Activated CD8-positive, alpha-beta memory T cell treated with anti-CD3 and anti-CD28 coated beads for 1 hour (primary cell): ENCODE measurements at places on chromosomes 7 and 10.

- no peak for DNase-seq
Measured at GRCh38 chr10:30445711-30446110, 11.7 kb downstream of the MAP3K8 start.

DNA sequence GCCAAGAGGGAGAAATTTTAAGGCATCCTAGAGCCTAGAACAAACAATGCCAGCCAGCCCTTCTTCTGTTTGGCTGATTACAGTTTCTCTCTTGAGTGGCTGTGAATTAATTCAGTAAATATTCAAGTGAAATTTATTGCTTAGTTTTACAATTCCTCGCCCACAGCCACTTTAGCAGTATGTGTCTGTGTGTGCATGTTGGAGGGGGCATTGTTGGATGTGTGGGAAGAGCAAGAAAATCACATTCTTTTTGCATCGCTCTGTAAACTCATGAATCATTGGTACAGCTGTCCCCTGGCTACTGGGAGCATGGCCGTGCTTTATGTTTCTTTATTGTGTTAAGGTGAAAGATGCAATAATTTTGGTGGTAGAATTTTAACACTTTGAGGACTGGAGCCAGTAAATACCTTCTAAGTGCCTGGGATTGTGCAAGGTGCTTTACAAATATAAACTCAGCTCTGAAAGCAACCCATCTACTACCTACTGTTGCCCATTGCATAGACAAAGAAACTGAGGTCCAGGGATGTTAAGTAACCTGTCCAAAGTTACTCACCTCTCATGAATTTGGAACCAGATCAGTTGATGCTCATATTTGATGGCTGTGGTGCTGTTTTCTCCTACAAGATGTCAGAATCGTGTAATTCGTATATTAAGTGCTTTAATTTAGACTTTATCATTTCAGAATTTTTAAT, 89.9 kb upstream of the BTBD16 start:
- no peak for DNase-seq

GRCh38 chr7:35588647-35589046, 106.3 kb downstream of the HERPUD2 start:
- DNase-seq: no peak

GRCh38 chr7:72781161-72781560, 46.8 kb downstream of the TYW1B start:
- DNase-seq: no peak

GRCh38 chr10:78528749-78529204, 495.1 kb downstream of the RPS24 start:
- no peak for DNase-seq

DNA sequence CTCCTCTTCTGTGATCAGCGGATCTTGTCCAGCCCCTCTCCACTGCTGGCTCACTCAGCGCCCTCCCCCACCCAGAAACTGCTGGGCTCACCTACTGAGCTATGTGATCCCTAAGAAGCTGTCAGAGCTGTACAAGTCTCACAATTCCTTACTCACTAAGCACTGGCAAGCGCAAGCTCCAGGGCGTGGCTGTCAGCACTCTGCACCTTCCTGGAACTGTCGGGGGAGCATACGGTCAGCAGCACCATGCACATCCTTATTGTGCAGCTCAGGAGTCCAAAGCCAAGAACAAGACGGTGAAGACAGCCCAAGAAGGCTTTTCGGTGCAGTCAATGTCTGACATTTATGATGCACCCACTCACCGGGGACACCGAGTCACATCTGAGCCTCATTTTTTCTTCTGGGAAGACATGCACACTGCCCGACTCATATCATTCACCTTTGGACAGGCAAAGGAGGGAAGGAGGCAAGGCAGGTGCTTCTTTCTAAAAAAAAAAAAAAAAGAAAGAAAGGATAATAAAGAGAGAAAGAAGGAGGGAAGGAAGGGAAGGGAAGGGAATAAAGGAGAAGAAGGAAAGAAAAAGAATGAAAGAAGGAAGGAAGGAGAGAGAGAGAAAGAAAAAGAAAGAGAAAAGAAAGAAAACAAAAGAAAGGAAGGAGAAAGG, 56.3 kb downstream of the ASB13 start:
- no peak for DNase-seq

GRCh38 chr7:50462361-50462760, 12.2 kb upstream of the FIGNL1 start:
- no peak for DNase-seq

DNA sequence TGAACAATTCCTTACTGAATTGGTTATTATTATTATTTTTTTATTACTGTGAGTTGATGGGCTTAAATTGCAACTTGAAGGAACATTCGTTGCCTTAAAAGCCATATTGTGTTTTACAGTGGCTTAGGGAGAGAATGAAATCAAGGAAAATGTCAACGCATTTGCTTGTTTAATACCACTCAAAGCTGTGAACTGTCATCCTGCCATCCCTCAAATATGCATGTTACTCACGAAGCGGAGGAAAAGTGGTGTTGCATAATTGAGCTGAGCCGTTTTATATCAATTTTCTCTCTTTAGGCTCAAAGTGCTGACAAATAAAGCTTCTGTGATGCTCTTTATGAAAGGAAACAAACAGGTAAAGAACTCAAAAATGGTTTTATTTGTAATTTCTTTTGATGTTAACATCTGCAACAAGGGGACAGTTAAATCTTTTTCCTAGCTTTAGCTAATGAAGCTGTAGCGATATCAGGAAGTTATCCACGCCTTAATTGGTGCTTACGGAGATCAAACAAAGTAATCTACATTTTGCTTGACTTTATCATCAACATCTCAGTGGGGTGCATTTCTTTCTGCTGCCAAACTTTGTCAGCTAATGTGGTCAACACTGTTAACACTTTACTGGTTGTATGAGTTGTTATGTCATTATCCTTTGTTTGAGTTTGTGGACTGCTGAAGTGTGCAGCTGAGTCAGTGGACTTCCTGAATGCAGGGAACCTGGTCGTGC, 33.1 kb downstream of the GLRX3 start:
- no peak for DNase-seq

DNA sequence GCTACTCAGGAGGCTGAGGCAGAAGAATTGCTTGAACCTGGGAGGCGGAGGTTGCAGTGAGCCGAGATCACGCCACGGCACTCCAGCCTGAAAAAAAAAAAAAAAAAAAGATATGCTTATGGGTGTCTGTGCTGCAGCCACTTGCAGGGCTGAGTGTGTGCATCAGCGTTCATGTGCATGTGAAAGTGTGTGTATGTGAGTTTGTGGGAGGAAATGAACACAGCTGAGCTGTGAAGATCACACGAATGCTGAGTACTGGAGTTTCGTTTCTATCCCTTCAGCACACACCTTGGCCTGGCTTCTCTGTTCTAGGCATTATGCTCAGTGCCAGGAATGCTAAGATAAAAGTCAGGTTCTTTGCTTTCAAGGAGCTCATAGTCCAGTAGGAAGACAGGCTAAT, 12.0 kb upstream of the SVOPL start:
- no peak for DNase-seq

DNA sequence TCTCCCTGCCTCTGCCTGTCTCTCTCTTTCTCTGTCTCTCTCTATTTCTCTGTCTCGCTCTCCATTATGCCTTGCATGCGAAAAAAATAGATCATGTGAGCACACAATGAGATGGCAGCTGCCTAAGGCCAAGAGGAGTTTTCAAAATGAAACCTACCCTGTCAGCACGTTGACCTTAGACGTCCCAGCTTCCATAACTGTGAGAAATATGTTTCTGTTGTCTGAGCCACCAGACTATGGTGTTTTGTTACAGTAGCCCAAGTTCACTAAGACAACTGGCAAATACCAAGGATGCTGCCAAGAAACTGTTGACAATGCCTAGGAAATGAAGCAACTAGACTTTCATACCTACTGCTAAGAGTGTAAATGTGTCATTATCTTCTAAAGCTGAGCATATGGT, 70.6 kb upstream of the PLXDC2 start:
- no peak for DNase-seq

- DNase-seq: no peak
Measured at GRCh38 chr7:8114175-8114574, 145.6 kb downstream of the GLCCI1 start.

- no peak for DNase-seq
Measured at GRCh38 chr7:15757041-15758000, 70.8 kb upstream of the MEOX2 start.

DNA sequence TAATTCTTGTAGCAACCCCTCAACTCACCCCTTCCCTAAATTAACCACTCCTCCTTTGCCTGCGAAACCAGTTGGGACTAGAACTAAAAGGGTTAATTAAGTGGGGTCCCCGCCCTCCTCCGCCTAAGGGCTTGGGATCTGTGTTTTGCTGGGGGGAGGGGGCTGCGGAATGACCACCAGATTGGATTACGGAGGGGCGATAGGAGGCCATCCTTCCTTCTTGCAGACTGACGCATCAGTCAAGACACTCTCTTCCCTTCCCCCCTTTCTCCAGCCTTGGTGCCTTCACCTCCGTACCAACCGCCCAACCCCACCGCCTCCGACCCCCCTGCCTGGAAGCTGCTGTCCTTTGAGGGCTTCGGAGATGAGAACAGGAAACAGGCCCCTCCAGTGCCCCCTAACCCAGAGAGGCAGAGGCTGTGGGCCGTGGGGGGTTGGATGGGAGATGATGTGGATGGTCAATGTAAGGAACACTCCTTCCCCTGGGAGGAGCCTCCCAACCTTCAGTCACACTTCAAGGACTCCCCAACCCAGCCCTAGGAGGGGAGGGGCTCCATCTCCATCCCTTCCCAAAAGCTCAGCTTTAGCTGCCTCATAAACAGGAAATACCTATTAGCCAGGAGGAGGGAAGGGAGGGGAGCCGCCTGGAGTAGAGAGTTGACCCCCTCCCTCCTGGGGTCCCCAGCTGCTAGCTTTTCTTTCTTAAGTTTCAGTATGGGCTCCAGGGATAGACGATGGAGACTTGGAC, 997 bp upstream of the LDB1 start:
- DNase-seq: no peak

- DNase-seq: peak; percentile 53
Measured at GRCh38 chr10:23095404-23095965, at the start of gene MSRB2. Gene MSRB2, plus strand, starts transcription at chr10:23095579. Its CDS starts 30 bp downstream, at chr10:23095609.

DNA sequence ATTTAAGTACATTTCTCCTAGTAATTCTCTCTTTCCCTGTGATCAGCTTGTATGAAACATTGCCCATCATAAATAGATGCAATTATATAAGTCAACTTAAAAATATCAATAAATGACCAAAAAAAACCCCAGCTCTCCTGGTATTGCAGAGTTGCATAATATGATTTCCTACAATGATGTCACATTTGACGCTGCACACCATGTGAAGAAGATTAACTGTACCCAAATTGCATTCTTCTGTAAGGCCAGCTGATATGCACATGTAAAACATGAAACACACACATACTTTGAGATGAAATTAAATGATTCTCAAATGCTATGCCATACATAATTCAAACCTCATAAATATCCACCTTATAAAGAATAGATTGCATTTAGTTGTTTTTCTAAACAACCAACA, 115.5 kb downstream of the AGMO start:
- no peak for DNase-seq

DNA sequence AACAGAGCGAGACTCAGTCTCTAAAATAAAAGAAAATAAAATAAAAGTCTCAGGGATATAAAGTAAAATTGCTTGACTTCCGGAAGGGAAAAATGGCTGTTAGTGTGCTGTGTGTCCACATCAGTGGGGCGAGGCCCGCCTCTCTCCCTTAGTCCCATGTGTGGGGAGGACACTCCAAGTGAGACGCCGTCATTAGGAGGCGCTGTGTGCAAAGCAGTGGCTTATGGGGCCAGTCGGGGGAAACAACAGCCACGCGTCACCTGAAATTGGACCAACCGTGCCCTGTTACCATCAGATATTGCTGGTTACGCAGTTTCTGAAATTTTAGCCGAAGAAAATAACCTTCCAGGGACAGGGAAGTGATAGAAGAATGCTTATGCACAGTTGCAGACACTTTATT, 15.8 kb downstream of the SFXN4 start:
- no peak for DNase-seq

DNA sequence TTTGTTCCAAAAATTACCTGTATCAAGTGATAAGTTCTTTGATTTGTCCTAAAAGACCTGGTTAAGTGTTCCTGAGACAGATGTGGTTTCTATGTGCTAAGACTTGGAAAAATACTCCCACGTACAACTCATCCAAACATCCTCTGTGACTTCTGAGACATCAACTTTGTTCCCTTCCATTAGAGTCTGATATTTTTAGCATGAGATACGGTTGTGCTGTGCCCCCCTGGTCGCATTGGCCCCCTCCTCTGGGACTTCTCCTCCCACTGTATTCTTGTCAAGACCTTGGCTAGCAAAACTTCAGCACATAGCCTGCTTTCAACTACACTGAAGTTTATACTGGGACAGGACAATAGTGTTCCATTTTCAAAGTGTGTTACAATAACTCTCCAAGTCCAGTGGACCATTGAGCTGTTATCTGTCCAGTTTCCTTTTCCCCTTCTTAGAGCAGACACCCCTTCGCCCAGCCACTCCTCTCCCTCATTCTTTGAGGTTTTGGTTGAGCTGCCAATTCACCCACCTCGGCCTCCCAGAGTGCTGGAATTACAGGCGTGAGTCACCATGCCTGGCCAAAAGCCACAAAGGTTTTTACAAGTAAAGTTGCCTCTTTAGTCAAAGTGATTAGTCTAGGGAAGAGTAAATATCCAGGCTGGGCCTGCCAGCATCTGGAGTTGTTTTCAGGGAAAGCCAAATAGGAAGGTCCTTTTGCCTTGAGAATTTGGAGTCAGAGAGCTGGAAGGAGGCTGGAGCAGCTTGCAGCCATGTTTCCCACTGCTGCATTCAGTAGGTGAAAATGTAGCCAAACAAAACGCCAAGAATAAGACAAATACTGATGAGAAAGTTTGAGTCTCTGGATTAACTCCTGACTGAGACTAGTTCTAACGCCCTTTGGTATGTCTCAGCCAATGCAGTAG, 17.8 kb upstream of the PDLIM1 start:
- no peak for DNase-seq

- DNase-seq: no peak
Measured at GRCh38 chr10:8508882-8509281, 454.4 kb downstream of the GATA3 start.

- DNase-seq: no peak
Measured at GRCh38 chr10:127563718-127564553, 14.8 kb downstream of the NPS start.

DNA sequence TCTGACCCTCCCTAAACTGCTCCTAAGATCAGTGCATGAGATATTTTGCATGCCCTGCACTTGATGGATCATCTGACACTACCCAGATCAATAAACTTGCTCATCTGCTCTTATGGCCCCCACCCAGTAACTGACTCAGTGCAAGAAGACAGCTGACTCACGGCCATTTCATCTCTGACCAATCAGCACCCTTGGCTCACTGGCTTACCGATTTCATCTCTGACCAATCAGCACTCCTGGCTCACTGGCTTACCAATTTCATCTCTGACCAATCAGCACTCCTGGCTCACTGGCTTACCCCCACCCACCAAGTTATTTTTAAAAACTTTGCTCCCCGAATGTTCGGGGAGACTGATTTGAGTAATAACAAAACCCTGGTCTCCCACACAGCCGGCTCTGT, 37.2 kb upstream of the OPTN start:
- DNase-seq: no peak
